Activated T-cell treated with anti-CD3 and anti-CD28 coated beads, Interleukin-2, amount 50 U/mL, for 24 hours (primary cell): ENCODE measurements at places on chromosomes 1 and 21.

DNA sequence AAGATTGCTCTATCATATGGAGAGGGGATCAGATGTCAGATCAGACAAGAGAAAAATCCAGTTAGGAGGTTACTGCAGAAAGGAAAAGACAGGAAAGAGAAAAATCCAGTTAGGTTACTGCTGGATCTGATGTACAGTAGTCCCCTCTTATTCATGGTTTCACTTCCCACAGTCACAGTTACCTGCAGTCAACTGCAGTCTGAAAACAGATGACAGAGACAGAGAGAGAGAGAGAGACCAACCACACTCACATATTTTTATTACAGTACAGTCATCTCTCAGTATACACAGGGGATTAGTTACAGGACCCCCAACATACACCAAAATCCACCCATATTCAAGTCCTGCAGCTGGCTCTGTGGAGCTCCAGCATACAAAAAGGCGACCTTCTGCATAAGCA is 29.3 kb downstream of the NUP133 start:
- peaks cover 12% of the 10 kb centered on the region for H3K4me1 ChIP-seq
- no peak for DNase-seq
- H3K27ac ChIP-seq: no peak overlapping the region
- H3K27me3 ChIP-seq: no peaks in the 10 kb centered on the region
- H3K36me3 ChIP-seq: peaks cover 93% of the 10 kb centered on the region

DNA sequence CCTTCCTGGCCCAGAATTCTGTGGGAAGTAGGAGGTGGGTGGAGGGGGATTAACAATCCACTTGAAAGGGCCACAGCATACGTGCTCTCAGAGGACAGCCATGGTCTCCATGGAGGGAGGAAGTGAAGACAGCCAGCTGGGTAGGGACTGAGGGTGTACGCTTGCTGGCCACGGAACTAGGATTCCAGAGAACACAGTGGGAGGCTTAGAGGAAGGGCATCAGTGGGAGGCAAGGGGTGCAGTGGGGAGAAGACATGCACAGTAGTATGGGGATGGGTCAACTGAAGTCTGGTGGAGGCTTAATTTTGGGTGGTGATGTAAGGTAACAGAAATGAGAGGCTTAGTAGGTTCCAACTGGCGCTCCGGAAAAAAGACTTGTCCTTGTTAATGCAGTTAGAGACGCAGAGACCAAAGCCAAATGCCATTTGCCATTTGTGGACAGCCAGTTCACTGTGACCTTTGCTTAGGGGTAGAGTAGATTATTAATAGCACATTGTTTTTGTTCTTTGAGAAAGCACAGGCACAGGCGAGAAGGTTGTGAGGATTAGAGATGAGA is 103.0 kb downstream of the ZSCAN20 start:
- no peak for DNase-seq
- H3K27ac ChIP-seq: no peak overlapping the region
- peaks cover 65% of the 10 kb centered on the region for H3K27me3 ChIP-seq
- no peaks in the 10 kb centered on the region for H3K36me3 ChIP-seq
- H3K4me1 ChIP-seq: no peaks in the 10 kb centered on the region
- no peak overlapping the region for H3K4me3 ChIP-seq

DNA sequence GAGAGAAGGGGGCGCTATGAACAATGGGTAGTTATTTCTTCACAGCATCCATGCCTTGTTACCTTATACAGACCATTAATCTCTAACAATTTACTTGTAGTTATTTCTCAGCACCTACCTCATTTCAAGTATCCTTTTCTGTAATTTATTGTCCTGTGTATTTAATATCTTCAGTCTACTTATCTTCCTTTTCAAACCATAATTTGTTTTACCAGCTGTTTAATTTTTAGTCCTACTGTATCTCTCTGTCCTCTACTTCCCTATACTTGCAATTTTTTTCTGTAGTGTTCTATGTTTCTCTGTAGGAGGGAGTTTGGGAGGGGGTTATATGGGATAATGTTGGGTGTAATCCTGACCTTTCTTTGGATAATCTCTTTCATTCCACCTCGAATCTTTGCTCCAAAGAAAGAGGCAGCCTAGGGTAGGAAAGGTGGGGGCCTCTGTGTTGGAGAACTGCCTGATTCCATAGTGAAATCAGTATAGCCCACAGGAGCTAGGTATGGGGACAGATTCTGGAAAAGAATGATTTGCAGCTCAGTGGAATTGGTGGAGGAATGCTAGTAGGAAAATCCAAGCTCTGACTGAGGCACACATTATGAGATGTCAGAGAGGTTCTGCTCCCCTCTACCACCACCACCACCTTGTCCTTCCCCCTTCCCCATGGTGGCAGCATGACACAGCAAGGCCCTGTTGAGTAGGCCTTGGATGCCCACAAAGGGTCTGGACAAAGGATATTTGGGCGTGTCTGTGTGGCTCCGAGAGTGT is 642 bp downstream of the MLLT11 start:
- H3K4me1 ChIP-seq: peaks cover 50% of the 10 kb centered on the region
- no peaks in the 10 kb centered on the region for H3K27me3 ChIP-seq
- H3K27ac ChIP-seq: peak overlapping the region; percentile 98
- peaks cover 44% of the 10 kb centered on the region for H3K36me3 ChIP-seq
- peak overlapping the region; percentile 90 for H3K4me3 ChIP-seq
- no peak for DNase-seq

- DNase-seq: no peak
- H3K4me3 ChIP-seq: no peak overlapping the region
- H3K27ac ChIP-seq: no peak overlapping the region
- peaks cover 27% of the 10 kb centered on the region for H3K27me3 ChIP-seq
Measured at GRCh38 chr21:32043458-32043857, 170.6 kb downstream of the HUNK start.

- no peak for DNase-seq
- H3K4me3 ChIP-seq: no peak overlapping the region
- H3K4me1 ChIP-seq: peaks cover 93% of the 10 kb centered on the region
- no peaks in the 10 kb centered on the region for H3K27me3 ChIP-seq
- H3K36me3 ChIP-seq: peaks cover 74% of the 10 kb centered on the region
Measured at GRCh38 chr1:89660224-89661061, 27.5 kb downstream of the LRRC8C start.

DNA sequence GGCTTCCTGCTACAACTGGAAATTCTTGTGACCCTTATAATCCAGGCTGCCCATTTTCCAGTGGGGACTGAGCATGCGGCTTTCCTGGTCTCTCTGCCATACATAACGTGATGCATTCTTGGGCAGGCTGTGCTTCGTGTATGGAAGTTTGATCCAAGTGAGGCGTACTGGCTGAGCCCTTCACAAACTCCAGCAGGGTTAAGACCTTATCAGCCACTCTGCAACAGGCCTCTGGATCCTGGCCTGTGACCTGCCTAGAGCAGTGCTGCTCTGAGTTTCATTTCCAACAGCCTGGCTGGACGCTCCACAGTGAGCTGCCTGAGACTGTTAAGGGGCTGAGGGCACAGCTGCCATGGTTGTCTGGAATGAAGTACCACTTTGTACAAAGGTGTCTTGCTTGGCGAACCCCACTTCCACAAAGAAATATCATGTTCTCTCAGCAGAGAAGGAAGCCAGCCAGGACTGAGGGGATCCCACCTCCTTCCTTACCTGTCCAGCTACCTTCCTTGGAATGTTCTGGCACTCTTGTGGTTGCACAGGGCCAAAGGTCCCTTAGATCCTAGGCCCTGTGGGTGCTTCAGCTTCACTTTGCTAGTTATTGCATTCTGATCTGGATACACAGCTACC is 28.5 kb upstream of the XPR1 start:
- no peaks in the 10 kb centered on the region for H3K36me3 ChIP-seq
- H3K4me3 ChIP-seq: no peak overlapping the region
- DNase-seq: no peak
- no peaks in the 10 kb centered on the region for H3K27me3 ChIP-seq
- H3K4me1 ChIP-seq: no peaks in the 10 kb centered on the region
- H3K27ac ChIP-seq: no peak overlapping the region

- H3K4me1 ChIP-seq: peaks cover 64% of the 10 kb centered on the region
- H3K27ac ChIP-seq: peak overlapping the region; percentile 82
- H3K4me3 ChIP-seq: peak overlapping the region; percentile 88
Measured at GRCh38 chr21:33406493-33406892, 3.3 kb downstream of the IFNGR2 start.

DNA sequence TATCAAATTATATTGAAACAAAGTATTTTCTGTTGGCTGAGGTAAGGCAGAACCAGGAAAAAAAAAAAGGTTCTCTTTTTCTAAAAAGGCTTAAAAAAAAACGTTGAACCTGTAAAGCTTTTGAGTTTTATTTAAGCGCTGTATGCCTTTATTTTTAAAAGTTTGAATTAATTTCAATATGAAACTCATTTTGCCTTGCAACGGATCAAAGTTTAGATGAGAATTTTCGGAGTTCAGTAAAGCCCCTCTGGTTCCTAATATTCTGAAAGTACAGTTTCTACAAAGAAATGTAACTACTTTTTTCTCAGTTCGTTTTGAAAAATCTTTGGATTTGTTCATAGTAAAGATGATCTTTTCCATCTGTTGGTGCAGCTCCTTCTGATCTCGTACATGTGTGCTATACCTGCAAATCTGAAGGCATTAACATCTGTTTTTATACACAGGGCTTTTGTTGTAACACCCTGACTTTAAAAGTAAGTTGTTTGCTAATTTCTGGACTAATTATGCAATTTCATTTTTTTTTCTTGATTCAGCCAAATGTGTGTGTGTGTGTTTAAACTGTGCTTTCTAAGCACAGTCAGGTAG is 1.7 kb downstream of the ZBTB18 start:
- H3K36me3 ChIP-seq: peaks cover 23% of the 10 kb centered on the region
- H3K4me3 ChIP-seq: no peak overlapping the region
- peaks cover 20% of the 10 kb centered on the region for H3K4me1 ChIP-seq
- H3K27me3 ChIP-seq: no peaks in the 10 kb centered on the region

DNA sequence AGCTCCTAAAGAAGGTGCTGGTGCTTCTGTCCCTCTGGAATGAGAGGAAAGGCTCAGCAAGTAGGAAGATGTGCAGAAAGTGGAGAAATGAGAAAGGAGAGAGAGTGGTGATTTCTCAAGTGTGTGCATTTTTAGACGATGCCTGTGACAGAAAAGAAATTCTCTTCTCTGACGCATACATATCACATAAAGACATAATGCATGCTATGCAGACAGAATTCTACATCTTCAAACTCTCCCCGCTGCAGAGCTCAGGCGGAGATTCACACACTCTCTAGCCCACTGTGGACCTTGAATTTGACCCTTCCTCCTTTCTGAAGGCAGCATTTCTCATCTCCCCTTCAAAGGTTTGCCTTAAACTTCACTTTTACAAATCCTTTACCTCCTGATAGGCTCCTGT is 52.0 kb upstream of the CAMK1G start:
- no peaks in the 10 kb centered on the region for H3K36me3 ChIP-seq
- H3K27ac ChIP-seq: no peak overlapping the region
- no peaks in the 10 kb centered on the region for H3K4me1 ChIP-seq
- DNase-seq: no peak
- H3K27me3 ChIP-seq: peaks cover 54% of the 10 kb centered on the region

DNA sequence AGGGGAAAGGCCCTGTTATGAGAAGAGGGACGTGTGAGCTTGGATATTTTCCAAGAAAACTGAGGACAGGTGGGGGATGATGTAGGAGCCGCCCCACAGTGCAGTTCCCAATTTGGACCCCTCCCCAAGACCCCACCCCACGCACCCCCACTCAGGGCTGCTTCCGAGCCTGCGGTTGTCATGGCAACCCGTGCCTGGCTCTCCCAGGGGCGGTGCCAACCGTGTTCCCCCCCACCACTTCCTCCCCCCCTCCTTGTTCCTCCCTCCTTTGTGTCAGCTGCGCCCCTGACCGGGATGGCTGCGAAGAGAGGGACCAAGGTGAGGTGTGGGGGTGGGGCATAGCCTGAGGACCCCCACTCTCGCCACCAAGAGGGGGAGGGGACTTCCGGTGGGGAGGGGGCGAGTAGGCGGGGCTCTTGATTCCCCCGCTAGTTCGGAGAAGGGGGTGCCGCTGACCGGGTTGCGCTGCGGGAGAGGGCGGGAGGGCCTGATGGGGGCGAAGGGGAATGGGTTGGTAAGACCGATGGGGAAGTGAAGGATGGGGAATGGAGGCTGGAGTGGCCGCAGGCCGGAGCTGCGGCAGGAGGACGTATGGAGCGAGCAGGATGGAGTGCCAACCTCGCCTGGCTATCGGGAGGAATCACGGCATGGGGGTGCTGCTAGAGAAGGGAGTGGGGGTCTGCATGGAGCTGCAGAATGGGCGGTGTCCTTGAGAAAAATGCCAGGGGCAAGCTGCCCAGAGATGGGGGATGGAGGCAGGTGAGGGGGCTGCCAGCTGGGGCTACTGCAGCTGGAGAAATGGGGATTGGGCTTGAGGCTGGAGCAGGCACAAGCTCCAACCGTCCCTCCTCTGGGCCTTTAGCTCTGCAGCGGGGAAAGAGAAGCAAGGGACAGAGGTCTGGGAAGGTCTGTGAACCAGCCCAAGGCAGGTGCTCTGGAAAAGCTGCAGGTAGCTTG is 953 bp downstream of the TRIM46 start:
- DNase-seq: peak; percentile 71
- H3K27me3 ChIP-seq: no peaks in the 10 kb centered on the region
- H3K27ac ChIP-seq: peak overlapping the region; percentile 97
- H3K36me3 ChIP-seq: peaks cover 63% of the 10 kb centered on the region
- peaks cover 54% of the 10 kb centered on the region for H3K4me1 ChIP-seq
- peak overlapping the region; percentile 91 for H3K4me3 ChIP-seq

GRCh38 chr1:77925956-77926355 is 37.5 kb downstream of the NEXN start:
- no peak for DNase-seq
- no peak overlapping the region for H3K27ac ChIP-seq
- H3K4me3 ChIP-seq: no peak overlapping the region
- no peaks in the 10 kb centered on the region for H3K36me3 ChIP-seq

- no peaks in the 10 kb centered on the region for H3K4me1 ChIP-seq
- H3K36me3 ChIP-seq: peaks cover 46% of the 10 kb centered on the region
- no peak for DNase-seq
- no peaks in the 10 kb centered on the region for H3K27me3 ChIP-seq
Measured at GRCh38 chr1:206419250-206419649, 51.0 kb upstream of the IKBKE start.

DNA sequence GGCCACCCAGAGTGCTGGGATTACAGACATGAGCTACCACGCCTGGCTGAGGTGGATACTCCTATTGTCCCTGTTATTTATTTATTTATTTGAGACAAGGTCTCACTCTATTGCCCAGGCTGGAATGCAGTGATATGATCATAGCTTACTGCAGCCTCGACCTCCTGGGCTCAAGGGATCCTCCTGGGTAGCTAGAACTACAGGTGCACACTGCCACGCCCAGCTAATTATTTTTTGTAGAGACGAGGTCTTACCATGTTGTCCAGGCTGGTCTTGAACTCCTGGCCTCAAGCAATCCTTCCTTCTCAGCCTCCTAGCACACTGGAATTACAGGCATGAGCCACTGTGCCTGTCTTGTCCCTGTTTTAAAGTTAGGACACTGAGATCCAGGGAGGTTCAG is 5.2 kb downstream of the LDLRAP1 start:
- peaks cover 87% of the 10 kb centered on the region for H3K4me1 ChIP-seq
- no peaks in the 10 kb centered on the region for H3K27me3 ChIP-seq
- peak overlapping the region; percentile 93 for H3K27ac ChIP-seq
- no peak overlapping the region for H3K4me3 ChIP-seq

DNA sequence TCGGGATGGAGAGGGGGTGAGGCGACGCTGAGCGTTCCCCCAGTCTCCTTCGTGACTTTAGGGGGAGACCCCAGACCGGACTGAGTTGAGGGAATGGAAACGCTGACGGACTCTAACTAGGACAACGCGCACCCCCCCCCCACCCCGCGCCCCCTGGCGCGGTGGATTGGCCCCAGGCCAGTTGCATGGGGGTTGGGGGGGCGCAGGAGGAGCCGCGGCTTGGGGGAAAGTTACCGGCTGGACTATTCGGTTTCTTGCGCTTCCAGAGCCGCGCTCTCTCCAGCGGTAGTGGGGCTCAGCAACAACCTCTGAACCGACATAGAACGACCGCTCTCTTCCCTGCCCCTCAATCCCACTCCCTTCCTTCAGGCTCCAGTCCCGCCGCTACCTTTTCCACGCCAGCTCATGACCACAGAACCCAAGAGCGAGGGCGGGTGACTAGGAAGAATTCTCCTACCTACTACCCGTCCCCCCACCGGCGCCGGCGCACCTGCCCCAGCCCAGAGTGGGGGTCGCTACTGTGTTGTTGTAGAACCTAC is 694 bp downstream of the ZBTB7B start:
- peak; percentile 59 for DNase-seq
- peaks cover 12% of the 10 kb centered on the region for H3K36me3 ChIP-seq
- peak overlapping the region; percentile 92 for H3K27ac ChIP-seq
- H3K4me3 ChIP-seq: peak overlapping the region; percentile 92
